Suppressor macrophage (primary cell): ENCODE measurements at places on chromosomes 7 and 10.

DNA sequence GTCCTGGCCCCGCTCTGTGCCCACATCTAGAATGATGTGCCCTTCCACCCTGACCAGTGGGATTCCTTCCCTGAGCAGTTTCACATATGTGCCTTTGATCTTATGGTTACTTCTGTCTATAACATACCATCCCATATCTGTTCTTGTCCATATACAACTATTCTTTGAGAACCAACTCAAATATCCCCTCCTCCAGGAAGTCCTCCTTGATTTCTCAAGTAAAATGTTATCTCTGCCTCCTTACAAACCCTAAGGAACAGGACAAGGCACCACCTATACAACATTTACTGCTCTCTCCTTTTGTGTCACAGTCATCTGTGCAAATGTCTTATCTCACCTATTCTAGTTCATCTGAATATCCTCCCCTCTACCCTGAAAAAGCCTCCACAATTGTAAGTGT lies 28.2 kb downstream of the HABP2 start:
- DNase-seq: no peak

GRCh38 chr7:22702516-22702915 lies 24.5 kb upstream of the IL6 start:
- DNase-seq: no peak

GRCh38 chr10:28940158-28940888 lies 263.0 kb downstream of the BAMBI start:
- DNase-seq: no peak

- peak; percentile 17 for DNase-seq
Observed at GRCh38 chr7:50068850-50069551, 24.0 kb downstream of the ZPBP start.

GRCh38 chr7:28872226-28872625 lies 85.9 kb downstream of the TRIL start:
- no peak for DNase-seq

GRCh38 chr7:24298696-24299095 lies 14.7 kb downstream of the NPY start:
- no peak for DNase-seq

- peak; percentile 85 for DNase-seq
Observed at GRCh38 chr10:124306922-124307371, 111.8 kb downstream of the OAT start.

DNA sequence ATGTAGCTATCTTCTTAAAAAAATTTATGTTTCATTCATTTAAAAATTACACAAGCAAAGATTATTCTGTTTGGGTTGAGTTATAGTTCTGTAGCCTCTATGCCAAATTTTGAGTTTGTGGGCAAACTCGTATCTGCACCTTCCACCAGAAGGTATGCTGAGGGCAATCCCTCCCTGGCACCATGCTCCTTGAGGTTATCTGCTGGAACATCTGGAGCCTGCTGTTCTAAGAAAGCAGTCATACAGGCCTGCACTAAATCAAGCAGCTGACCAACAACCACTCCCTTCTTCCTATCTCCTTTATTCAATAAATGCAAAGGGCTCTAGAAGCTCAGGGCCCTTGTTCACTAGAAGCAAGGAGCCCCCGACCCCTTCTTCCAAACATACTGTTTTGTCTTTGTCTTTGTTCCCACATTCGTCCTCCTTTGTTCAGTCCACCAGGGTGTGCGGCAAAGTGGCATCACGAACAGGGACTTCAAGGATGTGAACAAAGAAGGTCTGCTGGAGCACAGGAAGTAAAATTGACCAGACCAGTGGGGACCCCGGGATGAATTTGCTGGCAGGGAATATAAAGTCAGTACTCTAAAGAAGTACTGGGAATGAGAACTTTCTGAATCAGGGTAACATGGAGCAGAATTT lies 36.4 kb downstream of the OR13A1 start:
- DNase-seq: no peak

- DNase-seq: peak; percentile 16
Observed at GRCh38 chr10:68155615-68156210, 46.4 kb downstream of the MYPN start.

DNA sequence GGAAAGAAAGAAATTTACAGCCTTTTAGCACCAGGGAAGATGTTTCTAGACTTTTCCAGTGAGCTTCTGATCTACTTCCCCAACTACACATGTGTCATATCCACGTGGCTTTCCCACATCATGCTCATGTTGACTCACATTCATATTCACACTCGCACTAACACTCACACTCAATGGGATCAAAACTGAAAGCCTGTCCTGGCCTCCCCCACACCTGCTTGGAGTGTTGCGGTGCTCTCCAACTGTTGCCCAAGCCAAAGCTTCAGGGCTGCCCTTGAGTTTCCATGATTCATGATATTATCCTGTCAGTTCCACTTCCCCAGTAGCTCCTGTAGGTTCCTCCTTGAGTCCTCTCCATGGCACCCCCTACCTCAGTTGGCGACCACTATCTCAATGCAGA lies 444.4 kb downstream of the GATA3 start:
- no peak for DNase-seq

- DNase-seq: peak; percentile 45
Observed at GRCh38 chr7:2921653-2922347, 77.7 kb upstream of the GNA12 start.

DNA sequence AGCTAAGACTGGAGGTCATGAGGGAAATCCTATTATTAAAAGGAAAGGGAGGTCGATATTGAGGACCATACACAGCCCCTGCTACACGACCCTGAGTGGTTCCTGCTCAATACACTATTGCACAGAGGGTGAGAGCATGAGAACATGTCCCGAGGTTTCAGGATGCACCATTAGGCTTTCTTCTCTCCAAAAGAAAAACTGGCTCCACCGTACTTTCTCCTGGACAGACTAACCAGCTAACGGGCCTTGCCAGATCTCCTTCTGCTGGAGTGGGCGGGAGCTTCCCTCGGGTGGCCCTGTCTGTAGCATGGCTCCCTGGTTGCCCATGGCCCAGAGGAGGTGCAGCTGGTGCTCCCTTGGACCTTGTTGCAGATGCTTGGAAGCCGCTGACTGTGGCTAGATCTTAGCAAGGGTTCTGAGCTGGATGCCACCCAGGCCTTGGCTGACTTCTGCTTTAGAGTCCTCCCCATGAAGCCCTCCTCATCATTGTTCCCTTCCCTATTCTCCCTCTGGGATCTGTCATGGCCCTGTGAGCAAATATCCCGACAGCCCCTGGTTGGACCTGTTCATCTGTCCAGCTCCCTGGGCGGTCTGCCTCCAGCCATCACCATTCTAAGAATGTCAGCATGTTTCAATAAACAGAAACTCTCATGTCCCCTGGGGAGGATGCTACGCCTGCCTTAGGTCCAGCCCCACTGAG lies 52.9 kb upstream of the SHH start:
- no peak for DNase-seq

DNA sequence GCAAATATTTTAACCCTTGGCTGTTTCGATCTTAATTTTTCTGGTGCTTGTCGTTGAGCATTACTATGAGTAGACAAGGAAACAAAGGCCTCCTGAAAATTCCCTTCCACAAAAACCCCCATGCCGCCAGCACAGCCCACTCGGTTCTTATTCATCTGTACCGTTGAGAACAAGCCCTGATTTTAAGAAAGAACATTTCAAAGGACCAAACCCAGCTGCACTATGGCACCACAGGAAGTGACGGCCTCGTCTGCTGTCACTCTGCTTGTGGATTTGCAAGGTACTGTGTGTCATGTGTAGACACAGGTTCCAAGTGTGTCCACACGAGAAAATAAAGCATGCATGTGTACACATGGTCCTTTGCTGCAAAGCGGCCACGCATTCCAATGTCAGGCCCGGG lies 285.2 kb downstream of the DNAJB6 start:
- DNase-seq: no peak

GRCh38 chr7:142851919-142852318 lies 3.0 kb upstream of the EPHB6 start:
- DNase-seq: peak; percentile 42

DNA sequence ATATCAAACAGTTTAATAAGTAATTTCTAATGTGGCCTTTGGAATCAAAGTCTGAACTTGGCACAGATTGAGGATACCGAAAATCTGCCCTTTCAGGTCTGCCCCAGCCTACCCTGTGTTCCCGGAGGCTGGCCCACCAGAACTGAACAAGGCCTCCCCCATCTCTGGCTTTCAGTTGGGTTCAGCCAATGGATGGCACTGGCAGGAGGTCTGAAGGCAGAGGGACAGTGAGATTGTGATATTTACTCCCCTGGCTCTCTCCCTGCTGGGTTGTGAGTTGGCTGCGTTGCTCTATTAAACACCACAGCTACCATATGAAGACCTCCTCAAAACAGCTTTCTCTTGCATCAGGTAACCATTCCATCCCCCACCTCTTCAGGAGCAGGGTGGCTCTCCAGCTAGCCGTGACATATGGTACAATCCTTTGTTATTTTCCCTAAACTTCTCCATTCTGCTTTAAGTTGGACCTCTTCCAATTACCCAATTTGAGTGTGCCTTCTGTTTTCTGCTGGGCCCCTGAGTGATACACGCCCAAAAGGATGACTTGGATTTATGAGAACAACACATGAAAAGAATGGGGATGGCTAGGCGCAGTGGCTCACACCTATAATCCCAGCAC lies 28.1 kb downstream of the DNMBP start:
- DNase-seq: peak; percentile 48

DNA sequence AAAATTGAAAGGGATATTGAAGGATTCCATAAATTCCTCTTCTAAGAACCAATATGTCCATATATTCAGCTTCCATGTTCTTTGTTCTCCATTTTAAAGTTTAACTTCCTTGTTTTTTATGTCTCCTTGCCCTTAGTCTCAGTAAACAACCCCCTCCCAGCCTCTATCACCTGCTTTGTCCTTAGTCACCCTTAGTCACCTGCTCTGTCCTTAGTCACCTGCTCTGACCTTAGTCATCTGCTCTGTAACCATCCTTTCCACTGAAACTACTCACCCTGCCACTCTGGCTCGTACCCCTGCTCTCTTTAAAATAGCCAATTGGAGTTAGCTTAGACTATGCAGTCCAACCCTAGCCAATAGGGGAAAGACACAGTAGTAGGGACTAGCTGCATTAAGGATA lies 136.2 kb upstream of the TMEM106B start:
- peak; percentile 4 for DNase-seq

- no peak for DNase-seq
Observed at GRCh38 chr10:101090597-101090996, 28.8 kb downstream of the KAZALD1 start.

- no peak for DNase-seq
Observed at GRCh38 chr7:91565499-91566401, 301.5 kb downstream of the FZD1 start.

DNA sequence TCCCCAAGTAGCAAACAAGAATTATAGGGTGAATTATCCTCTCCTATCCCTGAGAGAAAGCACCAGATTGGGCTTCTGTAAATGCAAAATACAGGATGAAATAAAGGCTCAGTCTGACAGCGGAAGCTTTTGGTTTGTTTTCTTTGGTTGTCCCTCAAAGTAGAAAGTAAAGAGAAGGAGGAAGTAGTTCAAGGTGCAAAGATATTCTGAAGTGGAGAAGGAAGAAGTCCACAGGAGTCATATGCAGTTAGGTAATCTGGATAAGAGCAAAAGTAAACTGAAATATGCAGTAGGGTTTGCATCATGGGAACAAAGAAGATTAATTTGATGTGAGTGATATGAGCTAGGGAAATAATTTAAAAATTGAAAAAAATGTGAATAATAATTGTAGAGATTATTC lies 1071.9 kb downstream of the CNTNAP2 start:
- DNase-seq: no peak

DNA sequence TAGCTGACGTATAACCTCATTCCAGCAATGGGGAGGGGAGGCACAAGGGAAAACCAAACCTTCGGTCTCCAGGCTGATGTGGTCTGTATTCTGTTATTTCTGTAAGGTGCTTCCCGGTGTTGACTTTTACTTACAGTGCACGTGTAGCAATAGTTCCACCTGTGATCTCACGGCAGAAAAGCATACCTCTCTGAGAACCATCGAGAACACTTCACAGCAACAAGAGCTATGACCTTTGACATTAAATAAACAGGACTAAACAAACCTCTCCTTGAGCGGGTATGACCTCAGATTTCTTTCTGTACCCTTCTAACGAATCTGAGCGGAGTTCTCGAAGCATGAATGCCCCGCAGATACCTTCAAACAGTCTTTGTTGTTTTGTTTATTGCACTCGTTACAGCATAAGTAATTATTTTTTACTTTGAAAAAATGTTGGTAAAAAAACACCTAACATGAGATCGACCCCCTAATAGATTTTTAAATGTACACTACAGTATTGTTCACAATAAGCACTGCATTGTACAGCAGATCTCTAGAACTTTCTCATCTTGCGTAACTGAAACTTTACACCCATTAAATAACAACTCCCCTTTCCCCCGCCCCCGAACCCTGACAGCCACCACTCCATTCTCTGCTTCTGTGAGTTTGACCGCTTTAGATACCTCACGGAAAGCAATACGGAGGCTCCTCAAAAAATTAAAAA lies 282.3 kb downstream of the GATA3 start:
- no peak for DNase-seq

GRCh38 chr10:78053211-78053868 lies 19.7 kb downstream of the RPS24 start:
- DNase-seq: no peak

- no peak for DNase-seq
Observed at GRCh38 chr7:107467972-107468371, 1.9 kb upstream of the GPR22 start.

- DNase-seq: peak; percentile 32
Observed at GRCh38 chr10:98344589-98345038, 70.4 kb downstream of the PYROXD2 start.

- no peak for DNase-seq
Observed at GRCh38 chr10:32981760-32982159, 23.7 kb upstream of the ITGB1 start.

GRCh38 chr7:90764848-90765570 lies 168.9 kb downstream of the CDK14 start:
- DNase-seq: no peak

GRCh38 chr10:32985341-32985764 lies 27.3 kb upstream of the ITGB1 start:
- no peak for DNase-seq

DNA sequence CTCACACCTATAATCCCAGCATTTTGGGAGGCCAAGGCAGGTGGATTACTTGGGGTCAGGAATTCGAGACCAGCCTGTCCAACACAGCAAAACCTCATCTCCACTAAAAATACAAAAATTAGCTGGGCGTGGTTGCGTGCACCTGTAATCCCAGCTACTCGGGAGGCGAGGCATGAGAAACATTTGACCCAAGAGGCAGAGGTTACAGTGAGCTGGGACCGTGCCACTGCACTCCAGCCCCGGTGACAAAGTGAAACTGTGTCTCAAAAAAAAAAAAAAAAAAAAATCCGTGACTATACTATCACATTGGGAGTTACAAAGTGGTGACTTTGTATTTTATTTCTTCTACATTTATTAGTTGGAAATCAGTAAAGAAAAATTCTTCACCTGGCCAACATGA lies 101.2 kb downstream of the EPC1 start:
- no peak for DNase-seq

DNA sequence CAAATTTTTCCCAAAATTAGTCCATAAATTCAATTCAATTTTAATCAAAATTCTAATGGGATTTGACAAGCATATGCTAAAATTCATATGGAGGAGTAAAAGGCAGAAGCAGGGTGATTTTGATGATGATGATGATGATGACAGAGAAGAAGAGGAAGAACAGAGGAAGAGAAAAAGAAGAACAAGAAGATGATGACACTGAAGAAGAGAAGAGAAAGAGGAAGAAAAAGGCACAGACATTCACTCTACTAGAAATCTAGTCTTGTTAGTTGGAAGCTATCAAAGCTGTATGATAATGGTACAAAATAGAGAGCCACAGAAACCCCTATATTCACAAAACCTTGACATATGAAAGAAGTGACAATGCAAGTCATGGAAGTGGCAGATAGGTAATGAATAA lies 157.9 kb downstream of the ELMO1 start:
- DNase-seq: no peak
